ENCODE measurements at places on chromosomes 12 and 14. TPM values are rescaled to one million over a fixed set of nuclear protein-coding genes. Genes with fewer than 3 reads are reported as not detected.
A peak's percentile ranks its signal among the peaks of the same experiment; 100 is the strongest.

Gene CLEC9A
- total RNA-seq, result 8.3 TPM

Gene ALDH6A1
- total RNA-seq, result 20.5 TPM

Gene CCDC197
- total RNA-seq, result not detected

Gene GCH1
- total RNA-seq, result 15.3 TPM

Gene KRT73
- total RNA-seq, result 0.27 TPM

Gene FAM90A1
- total RNA-seq, result under 0.01 TPM

Gene DPF3
- under 0.01 TPM for total RNA-seq

Gene TAS2R20
- 2.4 TPM for total RNA-seq

Gene KCNMB4
- total RNA-seq, result 3.0 TPM

Gene PMCH
- total RNA-seq, result not detected

Gene LAG3
- total RNA-seq, result 12.1 TPM

Gene PFKM
- 22.4 TPM for total RNA-seq

Gene CDH24
- total RNA-seq, result 1.6 TPM

Gene SERPINA1
- 3.8 TPM for total RNA-seq

Gene FBXW8
- 18.9 TPM for total RNA-seq

Gene BHLHE41
- 0.81 TPM for total RNA-seq

Gene COCH
- 2.2 TPM for total RNA-seq

Gene GARIN6
- total RNA-seq, result not detected

Gene VWF
- 13.5 TPM for total RNA-seq

Gene WDR20
- total RNA-seq, result 16.4 TPM

Gene BBOF1
- 1.6 TPM for total RNA-seq

Gene GPD1
- total RNA-seq, result under 0.01 TPM

Gene ZBTB25
- total RNA-seq, result 8.3 TPM

GRCh38 chr12:70520847-70521246 is 116.4 kb downstream of the PTPRB start:
- no peak for DNase-seq

DNA sequence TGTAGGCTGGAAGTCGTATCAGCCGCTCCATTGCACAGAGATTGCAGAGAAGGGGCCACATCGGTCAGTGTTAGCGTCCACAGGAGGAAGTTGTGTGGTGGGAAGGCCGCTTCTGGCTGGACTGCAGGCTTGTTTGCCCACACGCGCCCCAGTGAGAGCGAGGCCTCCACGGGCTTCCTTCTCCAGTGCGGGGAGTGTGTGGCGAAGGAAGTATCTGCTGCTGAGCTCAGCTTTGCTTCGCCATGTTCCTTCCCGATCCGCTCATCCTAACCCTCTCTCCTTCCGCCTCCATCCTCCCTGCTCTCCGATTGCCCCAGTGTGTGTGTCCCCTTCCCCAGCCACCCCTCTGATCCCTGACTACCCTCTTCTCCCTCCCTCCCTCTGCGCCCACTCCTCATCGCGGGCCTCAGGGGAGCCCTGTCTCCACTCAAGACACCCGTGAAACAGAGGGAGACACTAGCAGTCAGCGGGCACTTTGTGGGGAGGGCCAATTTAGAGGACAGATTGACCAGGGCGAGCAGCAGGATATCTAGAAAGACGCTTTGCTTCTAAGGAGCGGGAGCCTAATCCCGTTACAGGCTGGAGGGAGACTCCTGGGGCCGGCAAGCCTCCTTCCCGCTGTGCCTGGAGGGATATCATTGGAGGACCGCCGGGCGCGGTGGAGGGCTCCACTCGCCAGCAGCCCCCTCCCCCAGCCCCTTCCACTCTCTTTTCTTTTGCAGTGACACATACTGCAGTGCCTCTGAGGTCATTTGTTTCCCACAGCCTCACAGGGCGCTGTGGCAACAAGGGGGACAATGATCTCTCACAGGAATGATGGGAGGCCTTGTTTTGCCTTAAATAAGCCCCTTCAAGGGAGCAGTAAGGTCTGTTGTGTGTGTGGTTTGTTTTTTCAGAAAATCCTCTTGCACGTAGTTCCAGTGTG is 428.8 kb downstream of the ZFP36L1 start:
- DNase-seq, result peak; percentile 47

- no peak for DNase-seq
These were observed 108.6 kb upstream of the CCDC196 start for GRCh38 chr14:66377574-66377973.

- DNase-seq, result no peak
These were observed 80.1 kb downstream of the IRF2BPL start for GRCh38 chr14:76948213-76948947.

- DNase-seq, result no peak
These were observed 193.3 kb upstream of the C14orf180 start for GRCh38 chr14:104386151-104386841.

DNA sequence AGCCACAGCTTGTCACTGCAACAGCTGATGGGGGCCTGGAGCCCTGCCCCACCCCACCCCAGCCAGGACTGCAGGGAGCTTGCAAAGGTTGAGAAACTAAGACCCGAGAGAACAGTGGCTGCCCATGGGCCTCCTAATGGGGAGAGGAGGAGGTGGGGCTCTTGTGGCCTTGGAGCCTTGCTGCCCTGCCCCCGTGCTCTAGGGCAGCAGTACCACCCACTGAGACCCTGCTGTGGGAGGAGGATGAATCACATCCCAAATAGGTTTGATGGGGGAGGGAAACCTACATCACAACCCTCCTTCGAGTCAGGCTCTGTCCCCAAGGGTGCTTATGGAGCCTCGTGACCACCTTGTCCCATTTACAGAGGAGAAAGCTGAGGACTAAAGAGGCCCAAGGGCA is 15.9 kb downstream of the HHIPL1 start:
- DNase-seq, result no peak

GRCh38 chr12:52052468-52053186 is 1.4 kb downstream of the NR4A1 start:
- no peak for DNase-seq

GRCh38 chr12:52741375-52742195 is 35.6 kb downstream of the KRT76 start:
- DNase-seq, result peak; percentile 84

DNA sequence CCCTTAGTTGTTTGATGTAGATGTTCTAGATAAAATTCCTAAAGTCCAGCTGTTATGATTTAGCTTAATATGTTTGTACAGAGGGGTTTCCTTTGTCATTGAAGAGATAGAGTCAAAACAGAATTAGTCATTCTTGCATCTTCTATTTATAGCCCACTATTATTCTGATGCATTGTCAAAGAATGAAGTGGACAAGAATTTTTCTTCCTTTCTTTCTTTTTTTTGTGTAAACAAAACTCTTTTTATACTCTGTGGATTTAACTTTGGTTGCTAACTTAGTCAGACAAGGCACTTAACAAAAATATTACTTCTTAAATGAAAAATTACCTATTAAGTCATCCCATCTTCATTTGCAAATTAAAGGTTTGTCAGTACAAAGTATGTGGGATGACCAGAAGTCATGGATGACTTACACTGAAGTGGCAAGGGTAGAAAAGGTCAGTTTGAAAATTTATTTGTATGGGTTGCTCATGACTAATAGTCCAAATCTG is 215.6 kb upstream of the DDHD1 start:
- DNase-seq, result no peak

DNA sequence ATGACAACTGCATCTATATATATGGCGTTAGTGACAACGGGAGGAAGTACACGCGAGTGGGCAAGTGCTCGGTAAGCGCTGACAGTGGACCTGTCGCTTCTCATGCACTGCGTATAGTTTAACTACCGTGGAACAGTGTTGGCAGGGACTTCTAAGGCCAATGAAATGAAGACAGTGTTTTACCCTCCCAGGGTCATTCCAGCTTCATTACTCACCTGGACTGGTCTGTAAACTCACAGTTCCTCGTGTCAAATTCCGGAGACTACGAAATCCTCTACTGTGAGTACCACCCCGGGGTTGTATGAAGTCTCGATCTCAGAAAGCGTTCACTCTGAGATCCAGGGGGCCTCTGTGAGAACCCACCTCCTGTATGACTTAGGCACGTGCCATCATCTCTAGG is 129.2 kb upstream of the EVL start:
- DNase-seq, result no peak

- no peak for DNase-seq
These were observed 72.0 kb downstream of the SUDS3 start for GRCh38 chr12:118448341-118448740.

DNA sequence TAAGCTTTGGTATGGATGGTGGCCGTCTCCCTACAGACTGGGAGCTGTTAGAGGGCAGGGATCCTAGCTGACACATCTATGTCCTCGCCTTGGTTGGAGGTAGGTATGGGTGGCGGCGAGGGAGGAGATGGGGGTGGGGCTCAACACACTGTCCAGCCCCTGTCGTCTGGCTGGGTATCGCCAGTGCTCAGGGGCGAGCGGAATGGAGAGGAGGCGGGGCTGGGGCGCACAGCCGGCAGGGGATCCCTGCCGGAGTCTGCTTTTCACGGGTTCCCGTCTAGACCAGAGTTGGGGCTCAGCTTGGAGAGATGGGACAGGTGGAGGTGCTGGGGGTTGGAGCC is 16.1 kb downstream of the TAMALIN start:
- no peak for DNase-seq

DNA sequence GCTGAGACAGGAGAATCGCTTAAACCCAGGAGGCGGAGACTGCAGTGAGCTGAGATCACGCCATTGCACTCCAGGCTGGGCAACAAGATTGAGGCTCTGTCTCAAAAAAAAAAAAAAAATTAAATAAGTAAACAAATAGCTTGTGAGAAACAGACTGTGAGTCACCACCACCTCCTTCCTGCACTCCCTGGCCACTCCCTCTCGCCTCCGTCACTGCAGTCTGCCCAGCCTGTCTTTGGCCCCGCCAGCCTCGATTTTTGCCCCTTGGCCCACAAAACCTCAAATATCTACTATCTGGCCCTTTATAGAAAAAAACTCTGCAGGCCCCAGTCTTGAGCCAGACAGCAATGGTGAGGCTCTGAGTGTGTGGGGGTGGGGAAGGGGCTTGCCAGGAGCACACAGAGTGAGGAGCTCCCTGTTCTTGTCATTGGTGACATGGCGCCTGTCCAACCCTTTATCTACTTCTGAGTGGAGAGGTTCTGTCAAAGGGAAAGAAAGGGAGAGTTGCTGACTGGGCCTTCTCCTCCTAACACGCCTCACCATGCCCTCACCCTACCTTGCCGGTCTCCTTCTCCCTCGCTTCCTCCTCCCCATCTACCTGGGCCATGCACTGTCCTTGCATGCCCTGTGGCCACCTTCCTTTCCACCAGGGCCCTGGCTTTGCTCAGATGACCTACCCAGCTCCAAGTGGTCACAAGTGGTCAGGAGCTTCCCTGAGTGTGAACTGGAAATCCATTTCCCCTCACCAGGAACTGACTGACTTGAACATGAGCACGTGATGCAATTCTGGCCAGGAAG is 22.1 kb downstream of the LGMN start:
- DNase-seq, result peak; percentile 65

DNA sequence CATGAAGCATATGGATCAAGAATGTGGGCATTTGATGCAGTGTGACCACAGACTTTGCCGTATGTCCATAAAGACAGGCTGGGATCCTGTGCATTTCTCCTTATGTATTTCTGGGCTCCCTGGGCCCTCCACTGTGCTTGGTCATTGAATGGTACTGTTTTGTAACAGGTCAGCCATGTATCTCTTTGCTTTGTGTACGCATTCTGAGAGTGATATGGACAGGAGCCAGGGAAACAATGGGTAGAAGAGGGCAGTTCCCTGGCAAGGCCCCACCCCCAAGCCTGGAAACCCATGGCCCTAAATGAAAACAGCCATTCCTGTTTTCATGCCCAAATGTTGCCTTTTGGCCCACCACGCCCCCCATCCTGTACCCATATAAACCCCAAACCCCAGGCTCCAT is 15.2 kb upstream of the FBXO34 start:
- DNase-seq, result no peak

DNA sequence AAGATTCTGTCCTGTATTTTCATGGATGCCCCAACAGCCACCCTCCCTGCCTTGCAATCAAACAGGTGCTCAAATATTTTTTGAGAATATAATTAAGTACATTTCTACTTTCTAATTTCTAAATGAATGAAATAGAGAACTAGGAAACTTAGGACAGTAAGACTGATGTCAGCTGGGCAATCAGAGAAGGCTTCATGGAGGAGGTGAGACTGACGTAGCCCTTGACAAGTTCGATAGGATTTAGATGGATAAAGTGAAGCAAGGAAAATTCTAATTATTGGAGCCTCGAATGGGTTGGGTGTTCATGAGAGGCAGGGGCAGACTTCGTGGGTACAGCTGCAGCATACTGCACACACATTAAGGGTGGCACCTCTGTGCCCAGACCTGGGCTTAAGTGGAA is 36.0 kb downstream of the NINJ2 start:
- no peak for DNase-seq

DNA sequence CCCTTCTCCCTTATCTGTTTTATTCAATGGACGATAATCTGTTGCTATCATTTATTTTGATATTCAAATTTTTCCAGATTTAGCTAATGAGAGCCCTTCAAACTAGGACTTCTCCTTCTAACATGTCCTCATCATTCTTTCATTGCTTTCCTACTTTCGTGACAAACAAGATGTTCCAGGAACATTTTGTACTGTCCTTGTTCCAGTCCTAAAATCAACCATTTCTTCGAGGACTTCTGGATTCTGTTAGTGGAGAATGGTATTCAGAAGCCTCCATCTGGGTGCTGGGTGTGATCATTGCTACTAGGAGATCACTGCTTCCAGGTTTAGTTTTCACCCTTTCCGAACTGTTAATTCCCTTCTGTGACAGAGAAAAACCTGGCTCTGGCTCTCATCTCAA is 29.5 kb upstream of the FBXO34 start:
- DNase-seq, result no peak

GRCh38 chr14:75123991-75124390 is 2.9 kb downstream of the NEK9 start:
- DNase-seq, result peak; percentile 54

DNA sequence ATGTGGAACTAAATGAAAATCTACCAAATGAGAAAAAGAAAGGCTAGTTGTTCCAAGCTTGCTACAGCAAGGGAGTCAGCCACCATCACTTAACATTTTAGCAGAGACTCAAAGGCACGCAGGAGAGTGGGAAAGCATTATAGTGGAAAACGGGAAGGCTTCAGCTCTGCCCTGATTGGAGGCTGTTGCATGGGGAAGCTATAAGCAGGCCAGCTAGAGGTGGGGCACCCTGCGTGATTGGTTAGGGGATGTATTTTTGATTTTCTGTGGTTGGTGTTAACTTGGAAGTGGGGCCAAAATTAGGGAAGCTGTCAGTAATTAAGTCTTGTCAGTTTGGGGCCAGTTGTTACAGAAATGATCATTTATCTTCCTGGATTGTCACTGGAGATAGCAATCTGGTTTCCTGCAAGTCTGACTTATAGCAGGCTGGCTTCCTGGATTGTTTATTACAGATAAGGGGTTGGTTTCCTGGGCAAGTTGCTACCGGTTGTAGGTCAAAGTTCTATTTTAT is 93.9 kb downstream of the FAR2 start:
- peak; percentile 84 for DNase-seq

DNA sequence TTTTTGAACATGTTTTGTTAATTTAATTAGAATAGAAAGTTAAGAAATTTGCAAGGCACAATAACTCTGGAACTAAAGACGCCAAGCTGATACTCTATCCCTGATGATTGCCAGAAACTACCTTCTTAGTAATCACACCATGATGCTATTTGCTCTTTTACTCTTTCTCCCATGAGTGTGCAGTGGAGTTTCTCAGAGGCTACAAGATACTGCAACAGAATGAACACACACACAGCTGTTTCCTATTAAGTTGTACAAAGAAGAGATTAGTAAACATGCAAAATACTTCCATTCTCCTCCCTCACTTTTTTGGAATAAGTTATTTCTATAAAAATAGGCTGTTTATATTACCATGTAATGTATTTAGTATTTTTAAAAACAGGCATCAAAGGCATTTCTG is 1367.5 kb downstream of the AACS start:
- DNase-seq, result no peak

GRCh38 chr14:103232831-103233319 is 101.2 kb upstream of the EIF5 start:
- DNase-seq, result no peak

Measured in hematopoietic multipotent progenitor cell (in vitro differentiated cells).